NCI-H1105 treated with DMSO at 0.1 percent for 48 hours (cell line): ENCODE measurements at places on chromosomes 11 and 22.

- no peak for DNase-seq
Observed at GRCh38 chr11:67267188-67268080, 1.2 kb downstream of the GRK2 start.

GRCh38 chr22:45891021-45891421 is 85.9 kb downstream of the WNT7B start:
- no peak for DNase-seq

GRCh38 chr11:100808904-100809491 is 121.9 kb downstream of the ARHGAP42 start:
- DNase-seq = no peak

GRCh38 chr11:99154277-99154676 is 133.5 kb downstream of the CNTN5 start:
- no peak for DNase-seq

- DNase-seq = peak; percentile 98
Observed at GRCh38 chr11:111427471-111427912, 48.4 kb upstream of the POU2AF1 start.

- DNase-seq = no peak
Observed at GRCh38 chr11:34495724-34496377, 17.7 kb downstream of the ELF5 start.

DNA sequence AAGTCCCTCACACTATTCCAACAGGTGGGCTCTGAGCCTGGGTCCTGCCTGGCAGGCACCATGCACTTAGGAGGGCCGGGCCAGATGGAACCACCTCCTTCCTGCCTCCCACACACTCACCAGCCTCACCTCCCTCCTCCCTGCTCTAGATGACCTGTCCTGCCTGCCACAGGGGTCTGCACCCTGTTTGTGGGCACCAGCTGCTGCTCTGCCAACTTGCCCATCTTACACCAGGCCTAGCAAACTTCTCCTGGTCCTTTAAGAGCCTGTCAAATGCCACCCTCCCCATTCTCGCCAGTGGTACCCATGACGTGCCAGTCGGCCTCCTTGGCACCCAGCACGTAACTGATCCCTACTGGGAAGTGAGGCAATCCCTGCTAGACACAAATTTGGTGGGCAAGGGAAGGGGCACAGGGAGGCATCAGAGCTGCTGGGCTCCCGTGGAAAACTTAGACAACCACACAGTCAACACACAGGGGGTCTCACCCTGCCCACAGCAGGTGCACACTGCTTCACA is 3.1 kb downstream of the MOB2 start:
- no peak for DNase-seq

- DNase-seq = no peak
Observed at GRCh38 chr22:17419348-17419747, 50.1 kb downstream of the CECR2 start.

GRCh38 chr11:65595131-65595530 is 469 bp downstream of the KCNK7 start:
- no peak for DNase-seq

DNA sequence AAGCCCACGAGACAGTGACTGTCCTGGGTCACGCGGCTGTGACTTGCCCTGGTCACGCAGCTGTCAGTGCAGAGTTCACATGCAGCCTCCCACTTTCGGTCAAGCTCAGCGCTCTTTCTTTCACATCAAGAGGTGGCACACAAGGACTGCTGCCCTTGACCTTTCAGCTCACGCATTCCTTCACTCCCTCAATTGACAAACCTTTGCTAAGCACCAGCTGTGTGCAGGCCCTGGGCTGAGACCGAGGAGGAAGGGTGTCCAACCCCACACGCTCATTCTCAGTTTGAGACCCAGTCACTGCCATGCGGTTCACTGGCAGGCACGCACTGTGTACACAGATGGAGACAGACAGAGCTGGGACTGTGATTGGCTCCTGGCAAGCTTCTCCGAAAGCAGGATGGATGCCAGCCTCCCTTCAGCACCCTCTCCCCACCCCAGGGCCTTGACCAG is 70.3 kb downstream of the SCUBE1 start:
- no peak for DNase-seq

DNA sequence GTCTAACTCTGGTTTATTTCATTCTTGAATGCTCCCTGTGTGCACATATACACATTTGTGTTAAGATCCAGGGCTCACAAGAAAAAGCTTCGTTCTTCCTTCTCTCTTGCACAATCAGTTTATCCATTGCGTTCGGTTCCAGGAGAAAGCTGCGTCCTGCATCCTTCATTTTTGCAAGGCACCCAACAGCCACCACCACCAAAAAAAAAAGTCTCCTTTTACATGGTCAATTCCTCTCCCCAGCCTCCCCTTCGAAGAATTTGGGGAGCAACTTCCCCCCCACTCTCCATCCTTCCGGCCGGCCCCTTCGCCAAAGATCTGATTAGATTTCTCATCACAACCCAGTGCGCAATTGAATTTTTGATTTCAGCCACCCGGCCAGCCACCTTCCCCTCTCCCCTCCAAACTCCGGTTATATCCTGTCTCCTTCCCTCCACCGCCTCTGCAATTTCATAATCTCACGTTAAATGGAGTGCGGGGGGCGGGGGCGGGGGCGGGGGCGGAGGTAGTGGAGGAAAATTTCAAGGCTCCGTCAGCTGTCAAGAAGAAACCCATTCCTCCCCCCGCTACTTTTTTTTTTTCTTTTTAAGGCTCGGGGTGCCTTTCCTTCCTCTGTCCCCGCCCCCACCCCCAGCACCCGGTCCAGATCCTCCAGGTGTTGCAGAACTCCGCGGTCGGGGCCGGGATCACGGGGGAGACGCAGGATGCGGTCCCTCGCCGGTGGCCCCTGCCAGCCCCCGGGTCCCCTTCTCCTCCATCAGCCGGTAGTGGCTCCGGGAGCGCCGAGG is 1166.5 kb downstream of the LRRC4C start:
- DNase-seq = peak; percentile 29

GRCh38 chr11:33747979-33748378 is 11.8 kb upstream of the CD59 start:
- DNase-seq = peak; percentile 38

- DNase-seq = peak; percentile 34
Observed at GRCh38 chr22:19523240-19524169, 705 bp downstream of the CLDN5 start.

DNA sequence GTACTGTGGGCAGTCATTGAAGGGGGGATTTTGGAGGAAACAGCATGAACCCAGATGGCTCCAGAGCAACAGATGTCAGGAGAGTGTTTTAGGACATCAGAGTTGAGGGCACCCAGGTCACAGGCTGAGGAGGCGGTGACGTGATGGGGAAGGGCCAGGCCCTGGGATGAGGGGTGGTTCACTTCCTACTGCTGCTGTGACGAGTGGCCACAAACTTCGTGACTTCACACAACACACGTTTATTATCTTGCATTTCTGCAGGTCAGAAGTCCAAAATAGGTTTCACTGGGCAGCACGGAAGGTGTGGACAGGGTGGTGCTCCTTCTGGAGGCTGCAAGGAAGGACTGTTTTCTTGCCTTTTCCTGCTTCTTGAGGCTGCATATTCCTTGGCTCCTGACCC is 77.7 kb upstream of the RAB1B start:
- DNase-seq = no peak

GRCh38 chr22:37991731-37992442 is 7.5 kb upstream of the SOX10 start:
- DNase-seq = no peak

- DNase-seq = no peak
Observed at GRCh38 chr11:10066441-10066840, 227.6 kb downstream of the SBF2 start.

GRCh38 chr11:113484223-113484622 is 9.0 kb upstream of the DRD2 start:
- no peak for DNase-seq

GRCh38 chr22:19659805-19660345 is 54.4 kb upstream of the SEPTIN5 start:
- no peak for DNase-seq

- no peak for DNase-seq
Observed at GRCh38 chr11:118227865-118228785, 3.3 kb upstream of the JAML start.

- no peak for DNase-seq
Observed at GRCh38 chr22:21714786-21715185, 20.8 kb downstream of the YPEL1 start.

GRCh38 chr11:128884054-128884453 is 7.1 kb upstream of the KCNJ5 start:
- no peak for DNase-seq

- no peak for DNase-seq
Observed at GRCh38 chr22:26565889-26566288, 24.0 kb downstream of the TPST2 start.

DNA sequence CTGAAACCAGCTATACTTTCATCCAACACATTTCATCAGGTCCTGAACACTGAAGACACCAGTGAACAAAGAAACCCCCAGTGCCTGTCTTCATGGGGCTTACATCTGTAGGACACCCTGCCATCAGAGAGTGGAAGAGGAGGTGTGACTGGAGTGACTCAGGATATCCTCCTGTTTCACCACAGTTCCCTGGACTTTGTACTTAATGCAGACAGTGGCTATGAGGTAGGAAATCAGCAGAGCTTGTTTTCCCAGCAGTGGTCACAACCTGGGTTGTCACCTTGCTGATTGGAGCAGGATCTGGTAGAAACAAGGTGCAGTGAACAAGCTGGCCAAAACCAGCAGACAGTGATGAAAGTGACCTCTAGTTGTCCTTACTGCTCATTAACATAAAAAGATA is 128.8 kb downstream of the KIRREL3 start:
- no peak for DNase-seq

DNA sequence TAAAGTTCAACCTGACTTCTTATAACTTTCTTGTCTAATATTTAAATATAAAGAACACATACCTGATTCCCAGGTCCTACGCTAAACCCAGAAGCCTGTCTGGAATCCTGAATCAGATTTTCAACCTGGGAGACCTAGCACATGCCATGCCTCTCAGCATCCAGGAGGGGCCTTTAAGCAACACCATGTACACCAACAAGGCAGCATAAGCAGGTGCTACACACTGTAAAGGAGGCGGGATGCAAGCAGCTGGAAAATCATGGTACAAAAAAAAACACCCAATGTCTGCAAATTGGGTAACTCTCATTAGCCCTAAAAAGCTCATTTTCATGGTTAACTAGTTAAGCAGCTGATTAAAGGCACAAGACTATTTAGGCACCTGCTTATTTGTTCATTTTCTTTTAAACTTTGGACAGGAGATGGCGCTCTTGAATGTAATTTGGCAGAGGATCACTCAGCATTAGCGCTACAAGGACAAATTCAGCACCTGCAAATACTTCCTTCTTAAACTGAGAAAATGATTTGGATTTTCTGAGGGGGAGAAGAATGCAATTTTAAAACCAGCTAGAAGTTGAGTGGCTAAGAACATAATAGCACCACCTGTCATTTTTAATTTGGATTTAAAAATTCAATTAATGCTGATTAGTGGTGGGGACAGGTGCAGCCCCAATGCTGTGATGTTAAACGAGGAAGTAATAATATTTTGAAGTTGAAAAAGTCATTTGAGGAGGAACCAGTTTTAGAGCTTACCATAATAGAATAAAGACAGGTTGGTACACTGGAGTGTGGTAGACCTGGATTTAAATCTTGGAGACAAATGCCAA is 104.0 kb downstream of the FAR1 start:
- DNase-seq = peak; percentile 98

GRCh38 chr11:32016111-32016510 is 74.8 kb upstream of the RCN1 start:
- DNase-seq = no peak

GRCh38 chr22:34159491-34159890 is 239.2 kb upstream of the LARGE1 start:
- DNase-seq = no peak

DNA sequence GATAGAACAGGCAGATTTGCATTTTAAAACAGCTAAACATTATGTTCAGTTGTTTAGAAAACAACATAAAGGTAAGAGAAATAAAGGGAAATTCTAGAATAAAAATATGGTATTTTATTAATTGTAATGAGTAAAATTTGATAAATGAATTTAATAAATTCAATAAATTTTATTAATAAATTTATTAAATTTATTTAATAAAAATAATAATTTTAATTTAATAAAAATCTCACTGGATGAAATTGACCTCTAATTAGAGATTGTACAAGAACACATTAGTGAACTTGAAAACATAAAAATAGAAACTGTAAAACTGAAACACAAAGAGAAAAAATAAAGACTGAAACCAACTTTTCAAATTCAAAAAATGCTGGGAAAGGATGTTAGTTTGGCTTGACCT is 605.7 kb upstream of the LRRC4C start:
- no peak for DNase-seq

DNA sequence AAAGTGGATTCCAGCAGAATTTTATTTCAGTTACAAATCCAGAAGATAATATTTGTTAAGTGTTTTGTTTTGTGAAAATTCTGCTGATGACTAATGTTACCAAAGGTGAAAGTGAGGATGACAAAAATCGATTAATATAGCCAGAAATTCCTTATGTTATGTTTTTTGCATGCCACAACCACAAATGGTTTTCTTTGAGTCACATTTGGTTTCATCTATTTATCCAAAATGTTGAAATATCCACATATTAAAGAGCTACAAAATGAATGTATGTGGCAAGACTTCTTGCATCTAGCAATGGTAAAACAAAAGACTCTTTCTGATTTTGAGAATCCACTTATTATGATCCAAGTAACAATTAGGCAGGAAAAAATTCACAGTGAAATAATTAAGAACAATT is 150.1 kb upstream of the LRRC4C start:
- no peak for DNase-seq

GRCh38 chr11:79813551-79813950 is 372.7 kb upstream of the TENM4 start:
- no peak for DNase-seq

- no peak for DNase-seq
Observed at GRCh38 chr11:107747622-107748021, 35.8 kb upstream of the SLN start.

DNA sequence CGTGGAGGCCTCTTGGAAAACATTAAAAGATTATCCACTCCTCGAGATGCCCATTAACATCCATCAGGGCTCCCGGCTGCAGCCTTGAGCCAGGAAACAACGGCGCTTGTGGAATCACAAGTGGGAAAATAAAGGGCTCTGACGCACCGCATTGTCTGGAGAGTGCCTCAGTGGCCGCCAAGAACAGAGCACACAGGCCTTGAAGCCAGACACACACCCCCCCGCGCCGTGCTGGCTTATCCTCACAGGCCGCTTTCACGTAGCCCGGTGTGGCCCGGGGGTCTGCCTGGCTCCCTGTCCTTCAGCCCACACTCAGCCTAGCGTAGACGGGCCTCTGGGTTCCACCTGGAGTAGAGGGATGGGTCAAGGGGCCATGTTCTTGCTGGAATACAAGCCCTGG is 1020.5 kb downstream of the BRD1 start:
- no peak for DNase-seq

GRCh38 chr11:35114906-35115687 is 23.9 kb upstream of the CD44 start:
- no peak for DNase-seq

DNA sequence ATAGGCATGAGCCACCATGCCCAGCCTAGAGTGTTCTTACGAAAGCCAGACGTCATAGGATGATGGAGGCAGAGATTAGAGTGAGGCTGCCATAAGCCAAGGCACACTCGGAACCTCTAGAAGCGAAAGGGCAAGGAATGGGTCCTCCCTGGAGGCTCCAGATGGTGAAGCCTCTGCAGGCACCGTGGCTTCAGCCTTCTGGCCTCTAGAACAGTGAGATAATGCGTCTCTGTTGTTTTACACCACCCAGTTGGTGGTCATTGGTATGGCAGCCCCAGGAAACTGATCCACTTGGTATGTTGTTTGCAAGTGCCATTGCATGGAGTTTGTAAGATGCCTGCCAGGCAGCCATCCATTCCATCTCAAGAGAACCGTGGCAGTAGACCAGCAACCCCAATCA is 791.0 kb downstream of the TBC1D22A start:
- DNase-seq = no peak

- no peak for DNase-seq
Observed at GRCh38 chr22:41902932-41903421, 11.9 kb downstream of the SHISA8 start.
